SK-N-SH (cell line): ENCODE measurements at places on chromosomes 16 and 17. TPM values are rescaled to one million over a fixed set of nuclear protein-coding genes. Genes with fewer than 3 reads are reported as not detected.
A peak's percentile ranks its signal among the peaks of the same experiment; 100 is the strongest.

GRCh38 chr16:3349175-3349574 is 6.5 kb upstream of the OR2C1 start:
- no peaks in the 10 kb centered on the region for H3K36me3 ChIP-seq
- no peaks in the 10 kb centered on the region for H3K4me1 ChIP-seq

GRCh38 chr16:17313793-17314547 is 156.8 kb downstream of the XYLT1 start:
- H3K27ac ChIP-seq: peak overlapping the region; percentile 69
- H3K36me3 ChIP-seq: peaks cover 3% of the 10 kb centered on the region
- no peaks in the 10 kb centered on the region for H3K27me3 ChIP-seq
- H3K4me1 ChIP-seq: peaks cover 18% of the 10 kb centered on the region; the same call in 1 of the 2 replicates

GRCh38 chr17:44137891-44138709 is 3.6 kb upstream of the HROB start:
- H3K4me3 ChIP-seq: peak overlapping the region; percentile 22; the same call in 1 of the 2 replicates
- H3K4me1 ChIP-seq: peaks cover 13% of the 10 kb centered on the region
- no peaks in the 10 kb centered on the region for H3K36me3 ChIP-seq
- peak overlapping the region; percentile 91 for H3K27ac ChIP-seq

GRCh38 chr16:22814711-22815105 is 746 bp downstream of the HS3ST2 start:
- H3K27me3 ChIP-seq: peaks cover 10% of the 10 kb centered on the region; the same call in 1 of the 2 replicates
- H3K27ac ChIP-seq: no peak overlapping the region

DNA sequence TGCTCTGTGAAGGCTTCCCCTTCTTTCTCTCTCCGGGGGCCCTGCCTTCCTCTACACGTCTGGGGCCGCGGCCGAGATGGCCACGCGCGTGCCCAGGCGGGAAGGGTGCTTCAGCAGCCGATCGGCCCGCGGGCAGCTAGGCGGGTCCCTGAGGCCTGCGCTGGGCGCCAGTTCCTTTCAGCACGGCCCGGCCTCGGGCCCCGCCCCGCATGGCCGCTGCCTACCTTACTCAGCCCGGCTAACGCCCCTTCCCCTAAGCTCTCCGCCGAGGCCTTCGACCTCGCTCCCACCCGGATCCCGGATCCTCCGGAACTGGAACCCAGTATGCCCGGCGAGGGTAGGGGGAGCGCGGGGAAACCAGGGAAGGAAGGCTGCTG is 335 bp downstream of the TMEM11 start:
- peaks cover 20% of the 10 kb centered on the region; the same call in 1 of the 2 replicates for H3K36me3 ChIP-seq
- no peaks in the 10 kb centered on the region for H3K27me3 ChIP-seq
- peak; percentile 87 for DNase-seq
- peak overlapping the region; percentile 97 for H3K4me3 ChIP-seq
- peaks cover 25% of the 10 kb centered on the region for H3K4me1 ChIP-seq

DNA sequence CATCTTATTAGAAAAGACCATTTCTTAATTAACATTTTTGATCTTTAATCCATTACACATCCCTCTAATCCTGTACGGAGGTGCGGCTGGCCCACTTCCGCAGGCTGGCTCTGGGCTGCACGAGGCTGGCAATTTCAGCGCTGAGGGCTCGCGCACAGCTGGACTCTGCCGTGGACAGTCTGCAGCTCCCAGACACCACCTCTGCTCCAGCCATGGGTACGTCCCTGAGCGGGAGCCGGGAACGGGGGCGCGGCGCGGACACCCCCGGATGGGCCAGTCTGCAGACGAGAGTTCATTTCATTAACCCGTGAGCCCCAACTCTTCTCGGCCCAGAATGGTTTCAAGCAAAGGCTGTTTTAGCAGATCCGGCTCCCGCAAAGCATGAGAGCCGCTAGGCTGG is 87.9 kb downstream of the ZNF423 start:
- peaks cover 2% of the 10 kb centered on the region; the same call in 1 of the 2 replicates for H3K4me1 ChIP-seq
- H3K27me3 ChIP-seq: no peaks in the 10 kb centered on the region
- no peak overlapping the region for H3K4me3 ChIP-seq
- DNase-seq: no peak

GRCh38 chr17:19242323-19242722 is 5.2 kb downstream of the EPN2 start:
- peaks cover 10% of the 10 kb centered on the region for H3K4me1 ChIP-seq
- H3K27me3 ChIP-seq: no peaks in the 10 kb centered on the region
- DNase-seq: no peak
- peaks cover 4% of the 10 kb centered on the region for H3K36me3 ChIP-seq

DNA sequence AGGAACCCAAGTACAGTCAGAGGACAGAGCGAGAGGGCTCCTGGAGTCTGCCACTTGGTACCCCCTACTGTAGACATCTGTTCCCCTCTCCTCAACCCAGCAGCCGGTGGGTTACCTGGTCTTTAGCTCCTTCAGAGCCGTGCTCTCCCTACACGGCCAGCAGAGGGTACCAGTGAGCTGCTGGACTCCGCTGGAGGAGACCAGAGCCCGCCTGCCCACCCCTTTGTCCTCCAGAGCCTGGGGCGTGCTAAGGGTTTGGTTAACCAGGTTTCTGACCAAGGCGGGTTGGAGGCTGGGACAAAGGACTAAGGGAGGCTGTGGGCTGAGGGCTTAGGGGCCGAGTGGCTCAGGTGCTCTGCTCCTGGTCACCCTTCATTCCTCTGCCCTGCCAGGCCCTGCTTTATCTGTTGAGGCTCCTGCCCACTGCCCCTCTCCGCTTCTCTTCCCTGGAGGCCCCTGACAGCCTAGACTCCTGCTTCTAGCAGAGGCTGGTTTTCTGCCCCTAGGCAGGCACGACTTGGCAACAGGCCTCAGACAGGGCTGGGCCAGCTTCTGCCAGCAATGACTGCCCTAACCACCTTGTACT is 2.7 kb upstream of the HSD11B2 start:
- H3K27ac ChIP-seq: no peak overlapping the region
- no peaks in the 10 kb centered on the region for H3K4me1 ChIP-seq
- H3K36me3 ChIP-seq: no peaks in the 10 kb centered on the region
- peak; percentile 82 for DNase-seq

The ACSM2A gene
- polyA plus RNA-seq: not detected in 2 replicates
